NCI-H2227 treated with DMSO at 0.1 percent for 48 hours (cell line): ENCODE measurements at places on chromosomes 1 and 21.

DNA sequence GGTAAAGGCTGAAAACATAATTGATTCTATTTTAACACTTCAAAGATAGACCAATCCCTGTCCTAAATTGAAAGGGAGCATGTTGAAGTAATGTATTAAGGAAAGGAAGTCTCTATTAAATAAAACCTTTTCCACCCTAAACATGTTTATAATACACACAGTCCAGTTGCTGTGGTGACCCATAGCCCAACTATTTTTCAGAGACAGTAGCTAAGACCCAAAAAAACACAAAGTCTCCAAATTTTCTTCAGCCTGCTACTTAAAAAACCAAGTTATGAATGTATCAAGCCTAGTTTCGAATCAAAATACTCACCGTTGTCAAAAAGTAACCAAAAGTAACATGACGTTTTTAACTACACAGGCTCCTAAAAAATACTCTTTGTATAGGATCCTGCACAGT lies 1.6 kb downstream of the ELK4 start:
- DNase-seq: no peak

DNA sequence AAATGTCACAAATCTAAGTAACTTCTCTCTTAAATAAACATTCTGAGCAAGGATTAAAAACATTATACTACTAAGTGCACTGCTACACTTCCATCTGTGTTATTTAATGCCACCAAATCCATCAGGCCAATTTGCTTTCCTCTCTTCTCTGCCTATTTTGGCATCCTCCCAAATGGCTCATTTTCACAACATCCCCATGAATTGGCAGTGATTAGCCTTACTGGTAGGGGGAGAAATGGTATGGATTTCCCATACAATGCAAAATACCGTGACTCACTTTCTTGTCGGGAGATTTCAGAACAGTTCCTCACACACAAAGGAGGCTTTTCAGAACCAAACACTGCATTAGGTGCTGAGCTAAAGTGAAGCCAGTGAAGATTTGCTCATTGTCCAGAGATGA lies 195.7 kb downstream of the MIS18A start:
- DNase-seq: peak; percentile 46

GRCh38 chr1:47809301-47810084 lies 187.7 kb downstream of the TRABD2B start:
- no peak for DNase-seq

DNA sequence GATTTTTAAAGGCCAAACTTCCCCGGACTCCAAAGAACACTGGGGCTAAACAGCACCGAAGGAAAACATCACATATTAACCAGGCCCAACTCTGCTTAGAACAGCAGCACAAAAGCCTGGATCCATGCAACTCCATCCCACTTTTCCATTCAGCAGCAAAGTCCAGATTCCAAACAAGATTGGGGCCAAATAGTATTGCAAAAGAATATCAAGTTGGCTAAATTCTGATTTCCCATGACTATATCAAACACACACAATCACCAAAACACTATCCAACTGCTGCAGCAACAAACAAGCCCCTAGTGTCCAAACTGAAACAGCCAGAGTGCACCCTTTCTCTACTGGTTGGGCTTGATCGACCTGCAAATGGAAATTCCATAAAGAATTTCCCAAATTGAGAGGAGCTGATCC lies 19.4 kb upstream of the TMEM125 start:
- DNase-seq: no peak

DNA sequence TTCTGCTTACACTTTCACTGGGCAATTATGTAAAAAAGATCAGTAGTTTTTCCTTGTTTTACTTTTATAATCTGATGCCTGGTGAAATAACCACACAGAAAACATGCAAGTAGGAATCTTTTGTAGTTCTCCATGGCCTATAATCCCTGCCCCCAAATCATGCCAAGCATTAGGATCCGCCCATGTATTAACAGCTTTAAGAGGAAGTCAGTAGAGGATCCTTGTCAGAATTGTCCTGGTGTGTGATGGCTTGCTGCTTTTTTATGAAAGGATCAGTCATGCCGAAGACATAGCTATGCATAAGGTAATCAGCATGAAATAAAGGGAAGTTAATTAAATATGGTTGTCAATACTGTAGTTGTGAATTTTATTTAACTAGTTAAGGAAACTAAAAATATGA lies 20.0 kb downstream of the ADGRL2 start:
- DNase-seq: no peak

DNA sequence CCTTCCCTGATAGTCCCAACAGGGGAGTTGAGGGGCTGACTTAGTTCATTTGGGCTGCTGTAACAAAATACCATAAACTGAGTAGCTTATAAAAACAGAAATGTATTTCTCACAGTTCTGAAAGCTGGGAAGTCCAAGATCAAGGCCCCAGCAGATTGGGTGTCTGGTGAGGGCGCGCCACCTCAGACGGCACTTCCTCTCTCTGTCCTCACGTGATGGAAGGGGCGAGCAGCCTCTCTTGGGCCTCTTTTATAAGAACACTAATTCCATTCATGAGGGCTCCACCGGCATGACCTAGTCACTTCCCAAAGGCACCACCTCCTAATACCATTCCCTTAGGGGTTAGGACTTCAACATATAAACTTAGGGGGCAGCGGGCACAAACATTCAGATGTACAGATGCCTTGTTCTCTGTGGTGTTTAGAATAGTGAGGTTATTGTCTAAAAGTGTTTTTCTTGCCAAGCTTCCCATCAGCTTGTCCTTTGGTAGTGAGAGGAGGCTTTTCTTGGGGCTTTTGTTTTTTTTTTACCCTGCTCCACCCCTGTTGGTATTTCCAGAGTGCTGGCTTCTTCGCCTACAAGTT lies 20.3 kb downstream of the NIPAL3 start:
- no peak for DNase-seq

DNA sequence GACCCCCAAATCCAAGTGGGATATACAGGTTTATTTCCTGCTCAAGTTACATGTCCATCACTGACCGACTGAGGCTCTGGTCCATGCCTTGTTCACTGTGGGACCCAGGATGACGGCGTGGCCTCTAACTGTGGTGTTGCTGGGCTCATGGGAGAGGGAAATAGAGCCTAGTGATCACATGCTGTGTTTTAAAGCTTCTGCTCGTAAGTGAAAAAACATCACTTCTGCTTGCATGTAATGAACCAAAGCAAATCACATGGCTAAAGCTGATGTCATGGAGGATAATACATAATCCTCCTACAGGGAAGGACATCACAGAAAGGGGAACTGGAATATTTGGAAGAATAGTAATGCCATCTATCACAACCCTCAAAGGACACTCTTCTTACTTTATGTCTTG lies 107.6 kb downstream of the FASLG start:
- no peak for DNase-seq

DNA sequence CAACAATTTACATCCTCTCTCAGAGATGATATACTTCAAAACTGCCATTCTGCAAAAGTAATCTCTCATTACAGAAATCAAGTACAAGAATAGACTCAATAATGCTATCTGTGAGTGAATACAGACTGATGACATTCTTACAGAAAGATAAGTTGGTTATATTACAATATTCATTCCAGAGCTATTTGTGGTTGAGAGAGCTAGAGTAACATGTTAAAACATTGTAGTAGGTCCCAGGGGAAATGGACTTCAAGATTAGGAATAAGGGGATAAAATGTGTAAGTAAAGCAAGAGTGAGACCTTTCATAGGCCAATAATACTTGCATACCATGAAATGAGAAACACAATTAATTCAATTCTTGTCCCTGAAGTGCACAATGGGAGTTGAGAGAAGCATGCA lies 1.5 kb downstream of the F13B start:
- no peak for DNase-seq

DNA sequence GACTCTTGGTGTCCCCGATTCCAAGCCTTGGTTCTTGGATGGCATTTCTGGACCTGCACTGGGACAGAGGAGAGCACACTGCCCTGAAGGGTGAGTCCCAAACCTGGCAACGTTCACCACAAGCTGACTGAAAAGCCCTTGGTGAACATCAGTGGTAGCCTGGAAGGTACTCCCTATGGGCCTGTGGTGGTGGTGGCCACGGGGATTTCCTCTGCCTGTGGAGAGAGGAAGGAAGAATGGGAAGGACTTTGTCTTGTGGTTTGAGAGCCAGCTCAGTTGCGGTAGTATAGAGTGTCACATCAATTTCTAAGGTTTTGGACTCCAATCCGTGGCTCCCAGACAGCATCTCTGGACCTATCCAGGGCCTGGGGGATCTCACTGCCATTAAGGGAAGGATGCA lies 50.7 kb downstream of the DNAH14 start:
- no peak for DNase-seq

GRCh38 chr1:236010443-236010842 lies 54.4 kb downstream of the NID1 start:
- DNase-seq: no peak

DNA sequence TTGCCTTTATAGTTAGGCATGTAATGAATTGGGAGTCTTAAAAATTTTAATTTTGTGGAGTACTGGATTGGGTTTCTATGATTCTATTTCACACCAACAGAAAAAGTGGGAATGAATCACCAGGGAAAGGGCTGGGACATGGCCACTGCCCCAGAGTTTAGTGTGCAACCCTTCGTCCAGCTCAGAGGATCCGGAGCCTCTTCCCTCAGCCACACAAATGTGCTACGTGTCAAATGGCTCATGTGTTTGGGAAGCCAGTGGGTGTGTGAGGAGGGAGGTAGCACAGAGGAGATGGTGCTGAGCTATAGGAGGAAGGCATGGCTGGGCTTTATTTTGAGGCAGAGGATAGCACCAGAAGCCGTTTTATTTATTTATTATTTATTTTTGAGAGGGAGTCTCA lies 247.3 kb downstream of the SIPA1L2 start:
- DNase-seq: no peak

DNA sequence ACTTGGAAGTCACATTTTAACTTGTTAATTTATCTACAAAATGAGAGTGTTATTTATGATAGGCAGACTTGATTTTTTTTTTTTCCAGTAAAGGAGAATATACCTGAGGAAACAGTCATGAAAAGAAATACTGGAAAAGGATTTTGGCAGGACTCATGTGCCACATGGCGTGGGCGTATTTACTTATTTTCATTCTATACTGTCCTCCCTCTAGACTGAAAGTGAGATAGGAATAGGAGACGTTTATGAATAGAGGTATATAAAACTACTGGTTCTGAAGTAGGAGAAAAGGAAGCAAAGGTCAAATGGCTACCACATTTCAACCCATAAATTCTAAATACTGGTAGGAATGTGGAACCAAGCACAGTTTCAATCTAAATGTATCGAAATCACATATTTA lies 94.8 kb upstream of the MPC2 start:
- no peak for DNase-seq

DNA sequence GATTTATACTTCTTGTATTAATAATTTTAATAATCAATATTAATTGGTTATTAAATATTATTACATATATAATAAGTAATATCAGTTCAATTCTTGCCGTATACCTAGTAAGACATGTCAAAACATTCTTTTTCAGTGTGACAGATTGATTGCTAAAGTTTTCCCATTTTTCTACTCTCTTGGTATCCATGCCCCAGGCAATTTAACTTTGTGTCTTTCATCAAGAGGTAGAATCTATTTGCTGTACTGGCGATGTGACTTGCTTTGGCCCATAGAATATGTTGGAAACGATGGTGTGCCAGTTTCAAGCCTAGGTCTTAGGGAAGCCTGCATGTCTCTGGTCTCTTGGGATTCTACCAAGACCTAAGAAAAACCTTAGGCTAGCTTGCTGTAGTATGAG lies 436.1 kb upstream of the ADAMTS5 start:
- DNase-seq: no peak

GRCh38 chr1:79781261-79781660 lies 774.7 kb upstream of the ADGRL4 start:
- no peak for DNase-seq

GRCh38 chr1:209398313-209398991 lies 185.1 kb upstream of the CAMK1G start:
- no peak for DNase-seq

GRCh38 chr1:157286646-157287420 lies 148.6 kb upstream of the ETV3 start:
- no peak for DNase-seq

- DNase-seq: no peak
Measured at GRCh38 chr1:190507357-190507756, 29.7 kb upstream of the BRINP3 start.
